ENCODE measurements at places on chromosomes 12 and 14.

- no peak for DNase-seq
Observed at GRCh38 chr12:89568484-89568883, 42.6 kb upstream of the POC1B start.

- no peak for DNase-seq
Observed at GRCh38 chr12:44869503-44869902, 6.6 kb downstream of the NELL2 start.

- DNase-seq, result no peak
Observed at GRCh38 chr14:92687681-92688433, 60.6 kb downstream of the LGMN start.

- no peak for DNase-seq
Observed at GRCh38 chr12:3233797-3234196, 156.6 kb downstream of the TSPAN9 start.

DNA sequence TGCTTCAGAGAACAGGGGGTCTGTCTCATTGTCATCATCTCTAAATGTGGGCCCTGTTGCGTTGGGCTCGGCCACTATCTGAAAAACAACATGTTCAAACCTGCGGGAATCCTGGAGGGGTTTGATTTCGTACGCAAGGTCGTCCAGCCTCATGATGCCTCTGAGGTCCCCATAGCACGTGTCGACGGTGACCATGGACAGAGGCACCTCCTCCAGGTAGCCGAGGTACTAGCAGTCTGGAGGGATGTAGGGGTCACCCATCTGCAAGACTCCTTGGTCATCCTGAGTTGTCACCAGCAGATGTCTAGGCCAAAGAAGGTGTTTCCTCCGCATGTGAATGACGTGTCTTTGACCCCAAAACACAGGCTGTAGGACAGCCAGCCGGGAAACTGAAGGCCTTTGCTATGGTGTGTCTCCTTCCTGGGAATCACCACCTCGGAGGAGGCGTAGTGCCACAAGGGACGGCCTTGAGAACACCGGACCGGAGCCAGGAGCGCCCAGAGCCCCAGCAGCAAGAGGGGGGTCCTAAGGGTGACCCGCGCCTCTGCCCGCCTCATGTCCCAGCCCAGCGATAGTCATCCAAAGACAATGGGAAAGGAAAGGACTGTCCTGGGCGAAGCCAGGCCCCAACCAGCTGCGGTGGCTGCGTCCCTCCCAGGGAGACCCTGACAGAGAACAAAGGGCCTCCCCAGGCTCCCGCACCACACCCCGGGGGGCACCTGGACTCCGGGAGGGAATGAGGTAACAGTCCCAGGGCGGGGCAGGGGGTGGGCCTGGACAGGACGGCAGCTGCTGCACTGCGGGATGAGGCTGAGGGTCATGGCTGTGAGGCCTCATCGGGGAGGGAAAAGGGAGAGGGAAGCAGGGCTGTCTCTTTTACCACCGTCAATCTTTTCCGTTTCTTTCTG is 445.5 kb downstream of the TMEM121 start:
- DNase-seq, result no peak

DNA sequence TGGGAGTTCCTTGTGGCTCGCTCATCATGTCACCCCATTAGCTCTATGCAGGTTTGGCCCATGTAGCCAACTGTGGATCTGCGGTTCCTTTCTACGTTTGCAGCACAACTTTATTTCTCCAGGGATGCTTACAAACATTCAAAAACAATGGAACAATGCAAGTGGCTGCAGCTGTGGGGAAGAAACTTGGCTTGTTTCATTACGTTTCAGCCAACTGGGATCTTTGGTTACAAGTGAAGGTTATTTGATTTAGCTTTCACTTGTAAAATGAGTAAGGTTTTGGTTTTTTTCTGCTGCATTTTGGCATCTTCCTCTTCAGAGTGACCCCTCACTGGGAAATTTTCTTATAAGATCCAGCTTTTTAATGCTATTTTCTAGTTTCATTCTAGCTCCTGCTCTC is 105.9 kb downstream of the PLXNC1 start:
- no peak for DNase-seq

DNA sequence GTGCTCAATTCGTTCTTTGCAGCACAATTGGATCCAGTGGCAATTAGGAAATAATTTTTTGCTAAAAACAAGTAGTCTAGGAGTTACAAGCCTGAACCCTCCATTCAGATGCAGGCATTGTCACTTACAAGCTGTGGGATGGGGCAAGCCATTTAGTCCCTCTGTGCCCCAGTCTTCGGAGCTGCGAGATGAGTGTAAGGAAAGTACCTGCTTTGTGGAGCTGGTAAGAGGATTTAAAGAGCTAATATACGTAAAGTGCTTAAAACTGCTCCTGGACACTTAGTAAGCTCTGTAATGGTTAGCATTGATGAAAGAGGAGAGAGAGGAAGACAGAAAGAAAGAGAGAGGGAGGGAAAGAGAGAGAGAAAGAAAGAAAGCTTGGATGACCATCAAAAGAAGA is 112.5 kb downstream of the LGMN start:
- no peak for DNase-seq

DNA sequence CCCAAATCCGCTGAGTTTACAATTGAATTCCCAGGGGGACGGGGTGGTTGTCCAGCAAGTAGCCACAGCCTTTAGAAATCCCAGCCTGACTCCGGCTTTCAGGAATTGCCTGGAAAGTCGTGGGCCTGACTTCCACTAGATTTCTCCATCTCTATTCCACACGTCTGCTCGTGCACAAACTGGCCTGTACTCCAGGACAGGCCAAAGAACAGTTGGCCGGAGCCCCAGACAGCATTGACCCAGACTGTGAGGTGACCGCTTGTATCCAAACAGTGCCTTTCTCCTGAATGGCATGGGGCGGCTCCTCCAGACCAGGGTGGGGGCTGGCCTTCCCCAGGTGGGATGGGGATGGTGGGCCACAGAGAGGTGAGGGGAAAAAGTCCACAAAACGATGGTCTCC is 62.2 kb downstream of the KDM2B start:
- no peak for DNase-seq

GRCh38 chr12:92085040-92085735 is 60.5 kb downstream of the BTG1 start:
- no peak for DNase-seq

Data from activated T-cell treated with anti-CD3 and anti-CD28 coated beads for 1 hour (primary cell).